HuH-7.5 (cell line): ENCODE measurements at places on chromosomes 11 and 22.

DNA sequence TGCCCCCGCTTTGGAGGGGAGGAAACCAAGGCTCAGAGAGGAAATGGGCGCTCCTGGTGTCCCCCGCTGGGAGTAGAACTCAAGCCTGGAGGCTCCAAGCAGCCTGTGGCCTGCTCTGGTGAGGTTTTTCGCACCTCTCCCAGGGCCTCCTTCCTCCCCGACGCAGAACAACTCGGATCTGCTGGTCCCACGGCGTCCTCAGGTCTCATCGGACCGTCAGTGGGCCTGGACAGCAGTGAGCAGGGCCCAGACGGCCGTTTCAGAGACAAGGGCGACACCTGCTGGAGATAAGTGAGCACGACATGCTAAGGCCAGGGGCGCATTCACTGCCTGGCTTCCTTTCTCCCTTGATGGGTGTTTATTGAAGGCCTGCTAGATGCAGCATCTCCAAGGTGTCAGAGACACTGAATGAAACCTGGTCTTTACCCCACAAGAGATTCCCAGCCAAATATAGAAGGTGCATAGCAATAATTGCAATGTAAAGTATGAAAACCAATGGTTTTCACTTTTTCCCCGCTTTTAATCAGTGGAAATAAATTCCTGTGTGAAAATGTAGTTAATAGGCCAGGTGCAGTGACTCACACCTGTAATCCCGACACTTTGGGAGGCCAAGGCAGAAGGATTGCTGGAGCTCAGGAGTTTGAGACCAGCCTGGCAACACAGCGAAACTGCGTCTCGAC, 26.9 kb upstream of the CD82 start:
- DNase-seq, result peak; percentile 77

DNA sequence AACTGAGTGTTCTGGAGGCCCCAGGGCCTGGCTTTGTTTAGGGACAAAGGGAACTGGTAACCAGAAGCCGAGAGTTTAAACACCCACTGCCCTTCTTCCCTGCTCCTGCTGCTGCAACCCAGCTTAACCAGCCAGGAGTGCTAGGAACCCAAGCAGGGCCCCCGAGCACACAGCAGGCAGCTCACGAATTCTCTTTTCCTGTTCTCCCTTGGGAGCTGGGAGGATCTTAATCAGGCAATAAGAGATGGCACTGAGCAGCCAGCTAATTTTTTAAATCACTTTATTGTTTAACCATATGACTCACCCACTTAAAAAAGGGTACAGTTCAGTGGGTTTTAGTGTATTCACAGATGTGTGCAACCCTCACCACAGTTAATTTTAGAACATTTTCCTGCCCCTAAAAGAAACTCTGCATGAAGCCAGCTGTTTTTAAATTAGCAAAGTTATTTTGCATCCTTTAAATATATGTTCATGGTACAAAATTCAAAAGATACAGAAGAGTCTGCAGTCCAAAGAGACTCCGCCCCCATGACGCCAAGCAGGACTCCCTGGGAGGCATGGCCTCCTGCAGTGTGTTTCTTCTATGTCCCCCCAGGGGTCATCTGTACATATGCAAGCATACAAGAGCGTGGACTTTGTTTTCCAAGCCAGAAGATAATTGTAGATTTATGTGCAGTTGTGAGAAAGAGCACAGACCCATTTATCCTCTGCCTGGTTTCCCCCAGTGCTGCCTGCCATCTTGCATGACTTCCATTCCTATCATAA, 18.9 kb upstream of the PPP6R3 start:
- DNase-seq, result no peak

DNA sequence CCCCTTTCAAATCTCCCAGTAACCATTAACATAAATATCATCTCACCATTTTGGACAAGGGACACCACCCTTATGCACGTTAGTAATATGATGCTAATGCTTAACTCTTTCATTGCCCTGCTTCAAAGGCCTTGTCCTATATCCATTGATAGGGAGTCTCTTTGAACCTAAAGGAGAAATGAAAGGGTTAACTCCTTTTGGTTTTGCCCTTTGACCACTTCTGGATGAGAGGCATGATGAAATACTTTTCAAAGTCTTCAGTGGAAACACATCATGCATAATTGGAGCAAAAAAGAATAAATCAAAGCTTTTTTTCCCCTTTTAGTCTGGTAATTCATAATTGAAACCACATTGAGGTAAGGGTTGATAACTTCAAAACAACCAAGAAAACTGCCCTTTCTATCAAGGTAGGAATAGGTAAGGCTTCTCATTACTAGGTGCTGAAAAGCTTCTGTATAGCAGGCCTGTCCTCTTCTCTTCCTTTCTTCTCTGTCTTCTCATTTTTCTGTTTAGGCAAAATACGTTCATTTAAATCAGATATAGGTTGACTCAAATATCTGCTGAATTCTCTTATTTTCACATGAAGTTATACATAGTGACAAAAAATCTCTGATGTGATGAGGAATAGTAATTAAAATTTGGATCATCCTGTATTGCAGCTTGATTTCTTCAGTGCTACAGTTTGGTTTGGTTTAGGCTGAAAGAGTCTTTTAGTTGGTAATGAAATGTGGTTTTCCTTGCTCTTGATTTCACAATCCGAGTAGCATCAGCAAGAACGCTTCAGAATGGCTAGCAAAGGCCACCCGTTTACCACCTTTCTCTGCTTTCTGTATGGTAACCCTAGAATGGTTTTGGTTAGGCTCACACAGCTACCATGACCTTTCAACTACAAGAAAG, 94.8 kb downstream of the EXT2 start:
- no peak for DNase-seq

- no peak for DNase-seq
These were observed 36.5 kb downstream of the KIAA0930 start for GRCh38 chr22:45204241-45204640.

DNA sequence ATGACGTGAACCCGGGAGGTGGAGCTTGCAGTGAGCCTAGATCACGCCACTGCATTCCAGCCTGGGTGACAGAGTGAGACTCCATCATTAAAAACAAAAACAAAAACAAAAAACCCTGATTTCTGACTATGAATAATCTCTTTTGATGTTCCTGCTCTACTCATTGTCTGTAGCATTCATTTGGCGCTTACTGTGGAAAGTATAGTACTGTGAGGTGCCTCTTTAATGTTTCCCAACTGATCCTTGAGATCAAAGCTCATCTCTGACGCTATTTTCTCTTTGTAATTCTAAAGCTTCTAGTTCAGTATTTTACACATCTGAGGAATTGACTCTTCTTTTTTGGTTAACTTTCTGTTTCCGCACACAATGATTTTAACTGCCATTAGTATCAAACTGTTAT, 60.0 kb downstream of the GRK3 start:
- no peak for DNase-seq

DNA sequence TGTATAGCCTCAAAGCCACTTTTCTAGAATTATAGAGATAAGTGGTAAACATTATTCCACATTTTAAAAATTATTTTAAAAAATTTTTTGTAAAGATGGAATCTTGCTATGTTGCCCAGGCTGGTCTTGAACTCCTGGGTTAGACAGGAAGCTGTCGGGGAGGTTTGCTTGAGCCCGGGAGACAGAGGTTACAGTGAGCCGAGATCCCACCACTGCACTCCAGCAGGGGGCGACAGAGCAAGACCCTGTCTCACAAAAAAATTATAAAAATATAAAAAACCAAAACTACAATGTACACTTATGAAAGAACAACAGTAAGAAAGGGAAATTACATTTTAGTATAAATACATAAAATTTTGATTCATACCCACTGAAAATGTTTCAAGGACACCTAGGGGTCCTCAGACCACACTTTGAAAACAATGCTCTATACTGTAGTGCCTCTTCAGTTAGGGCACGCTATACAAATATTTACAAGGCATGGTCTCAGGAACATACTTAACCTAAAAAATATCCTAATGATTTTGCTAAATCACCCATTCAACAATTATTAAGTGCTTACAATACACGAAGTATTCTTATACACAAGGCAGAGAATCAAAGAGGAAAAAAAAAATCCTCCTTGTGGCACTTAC, 111.2 kb downstream of the MRTFA start:
- no peak for DNase-seq

DNA sequence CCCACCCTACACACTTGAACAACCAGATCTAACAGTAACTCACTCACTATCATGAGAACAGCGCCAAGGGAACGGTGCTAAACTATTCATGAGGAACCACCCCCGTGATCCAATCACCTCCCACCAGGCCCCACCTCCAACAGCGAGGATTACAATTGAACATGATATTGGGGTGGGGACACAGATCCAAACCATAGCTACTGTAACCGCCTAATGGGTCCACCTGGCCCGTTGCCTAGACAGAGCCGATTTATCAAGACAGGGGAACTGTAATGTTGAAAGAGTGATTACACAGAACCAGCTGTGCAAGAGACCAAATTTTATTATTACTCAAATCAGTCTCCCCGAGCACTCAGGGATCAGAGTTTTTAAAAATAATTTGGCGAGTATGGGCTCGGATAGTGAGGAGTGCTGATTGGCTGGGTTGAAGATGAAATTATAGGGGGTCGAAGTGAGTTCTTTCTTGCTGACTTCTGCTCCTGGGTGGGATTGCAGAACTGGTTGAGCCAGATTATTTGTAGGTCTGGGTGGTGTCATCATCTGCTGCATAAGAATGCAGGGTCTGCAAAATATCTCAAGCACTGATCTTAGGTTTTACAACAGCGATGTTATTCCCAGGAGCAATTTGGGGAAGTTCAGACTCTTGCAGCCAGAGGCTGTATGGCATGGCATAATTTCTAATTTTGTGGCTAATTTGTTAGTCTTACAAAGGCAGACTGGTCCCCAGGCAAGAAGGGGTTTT, 17.9 kb upstream of the ZC3H12C start:
- DNase-seq, result no peak

GRCh38 chr11:92057849-92058442, 166.7 kb upstream of the FAT3 start:
- DNase-seq, result no peak

DNA sequence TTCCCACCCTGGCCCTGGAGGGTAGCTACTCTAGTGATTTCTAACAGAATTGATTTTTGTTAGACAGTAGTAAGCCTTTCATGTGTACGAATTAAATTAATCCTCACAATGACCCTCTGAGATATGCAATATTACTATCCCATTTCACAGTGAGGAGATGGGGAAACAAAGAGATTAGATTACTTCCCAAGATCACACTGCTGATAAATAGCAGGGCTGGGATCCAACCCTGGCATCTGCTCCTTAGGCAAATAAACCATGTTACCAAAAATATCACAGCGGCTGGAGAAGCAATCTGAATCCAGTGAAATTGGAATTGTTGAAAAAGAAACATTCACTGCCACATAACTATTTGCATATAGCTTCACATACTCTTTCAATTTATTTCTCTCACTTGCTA, 12.8 kb upstream of the CAVIN3 start:
- DNase-seq, result no peak

DNA sequence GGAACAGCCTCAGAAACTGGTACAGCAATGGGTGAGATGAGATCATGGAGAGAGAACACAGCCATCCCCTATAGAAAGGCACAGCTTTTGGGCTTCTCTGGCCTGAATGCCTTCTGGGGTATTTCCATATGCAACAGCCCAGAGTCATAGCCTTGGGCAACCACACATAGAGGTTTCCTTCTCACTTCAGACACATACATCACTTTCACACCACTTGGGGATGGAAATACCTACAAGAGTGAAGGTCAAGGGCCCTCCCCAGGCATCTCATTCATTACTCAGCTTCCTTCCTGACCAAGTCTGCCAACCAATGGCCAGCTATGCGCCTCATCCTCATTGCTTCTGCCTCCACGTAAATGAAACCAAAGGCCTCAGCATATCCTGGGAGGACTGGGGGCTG, 17.7 kb upstream of the OLFML1 start:
- no peak for DNase-seq

GRCh38 chr11:22194306-22194705, 1.4 kb downstream of the ANO5 start:
- no peak for DNase-seq

- DNase-seq, result no peak
These were observed 11.9 kb upstream of the PHF21A start for GRCh38 chr11:46133119-46133518.

DNA sequence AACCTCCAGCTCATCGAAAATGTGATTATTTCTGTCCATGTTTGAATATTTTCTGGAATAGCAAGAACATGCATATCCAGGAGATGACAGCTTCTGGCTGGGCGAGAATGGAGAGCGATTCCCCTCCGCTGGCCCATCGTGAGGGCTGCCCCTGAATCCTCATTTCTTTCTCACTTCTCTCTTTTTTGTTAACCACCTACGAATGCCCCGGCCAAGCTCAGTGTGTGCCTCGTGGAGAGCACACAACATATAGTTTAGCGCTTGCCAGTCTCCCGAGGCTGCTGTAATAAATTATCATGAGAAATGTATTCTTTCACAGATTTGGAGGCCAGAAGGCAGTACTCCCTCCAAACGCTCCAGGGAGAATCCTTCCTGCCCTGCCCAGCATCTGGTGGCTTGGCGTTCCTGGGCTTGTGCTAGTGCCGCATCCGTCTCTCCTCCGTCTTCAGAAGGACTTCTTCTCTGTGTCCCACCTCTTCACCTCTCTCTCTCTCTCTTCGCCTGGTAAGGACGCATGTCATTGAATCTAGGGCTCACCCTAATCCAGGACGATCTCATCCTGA, 1306.0 kb downstream of the TBC1D22A start:
- DNase-seq, result no peak

GRCh38 chr11:11608783-11609232, 13.0 kb downstream of the GALNT18 start:
- no peak for DNase-seq

DNA sequence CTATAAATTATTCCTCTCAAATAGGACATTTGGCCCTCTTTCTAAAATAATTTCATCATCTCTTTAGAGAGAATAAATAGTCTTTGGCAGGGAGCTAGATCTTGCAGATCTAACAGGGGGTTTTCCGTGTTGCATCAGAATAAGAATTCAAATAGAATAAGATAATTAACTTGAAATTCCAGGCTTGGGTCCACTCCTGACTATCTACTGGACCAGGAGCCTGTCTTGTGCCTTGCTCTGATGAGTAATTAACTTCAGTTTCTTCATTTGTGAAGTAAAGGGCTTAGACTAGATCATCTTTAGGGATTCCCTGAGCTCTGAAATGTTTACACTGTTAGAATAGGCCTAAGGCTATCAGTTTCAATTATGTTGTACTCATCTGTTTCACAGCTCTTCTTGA, 23.5 kb upstream of the TMEM123 start:
- DNase-seq, result no peak
